Activated CD8-positive, alpha-beta memory T cell treated with anti-CD3 and anti-CD28 coated beads for 1 hour (primary cell): ENCODE measurements at places on chromosomes 7 and 10.

DNA sequence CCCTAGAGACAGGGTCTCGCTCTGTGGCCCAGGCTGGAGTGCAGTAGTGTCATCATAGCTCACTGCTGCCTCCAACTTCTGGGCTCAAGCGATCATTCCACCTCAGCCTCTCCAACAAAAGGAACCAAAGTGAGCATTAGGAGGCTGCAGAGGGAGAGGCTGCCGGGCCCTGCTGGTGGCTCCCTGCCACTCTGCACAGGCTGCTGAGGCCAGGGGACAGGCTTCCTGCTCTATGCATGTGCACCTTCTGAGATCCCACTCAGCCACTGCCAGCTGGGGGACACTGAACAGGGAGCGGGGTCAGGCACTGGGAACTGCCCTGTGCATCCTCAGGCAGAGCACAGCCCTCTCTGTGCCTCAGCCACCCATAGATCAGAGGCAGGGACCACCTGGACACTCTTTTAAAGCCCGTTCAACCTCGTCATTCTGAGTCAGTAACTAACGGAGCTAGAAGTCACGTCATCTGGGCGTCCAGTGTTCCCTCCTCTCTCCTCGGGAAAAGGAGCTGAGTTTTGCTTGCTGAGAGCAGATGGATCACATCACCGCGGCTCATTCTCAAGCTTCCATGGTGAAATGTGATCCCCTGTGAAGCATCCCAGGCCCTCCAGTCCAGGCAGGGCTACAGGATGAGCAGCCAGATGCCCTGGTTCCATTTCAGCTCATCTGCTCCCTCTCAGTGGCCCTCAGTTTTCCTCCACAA lies 109.6 kb downstream of the MYL10 start:
- DNase-seq = no peak

- no peak for DNase-seq
Observed at GRCh38 chr10:6840201-6840691, 260.2 kb upstream of the PRKCQ start.

DNA sequence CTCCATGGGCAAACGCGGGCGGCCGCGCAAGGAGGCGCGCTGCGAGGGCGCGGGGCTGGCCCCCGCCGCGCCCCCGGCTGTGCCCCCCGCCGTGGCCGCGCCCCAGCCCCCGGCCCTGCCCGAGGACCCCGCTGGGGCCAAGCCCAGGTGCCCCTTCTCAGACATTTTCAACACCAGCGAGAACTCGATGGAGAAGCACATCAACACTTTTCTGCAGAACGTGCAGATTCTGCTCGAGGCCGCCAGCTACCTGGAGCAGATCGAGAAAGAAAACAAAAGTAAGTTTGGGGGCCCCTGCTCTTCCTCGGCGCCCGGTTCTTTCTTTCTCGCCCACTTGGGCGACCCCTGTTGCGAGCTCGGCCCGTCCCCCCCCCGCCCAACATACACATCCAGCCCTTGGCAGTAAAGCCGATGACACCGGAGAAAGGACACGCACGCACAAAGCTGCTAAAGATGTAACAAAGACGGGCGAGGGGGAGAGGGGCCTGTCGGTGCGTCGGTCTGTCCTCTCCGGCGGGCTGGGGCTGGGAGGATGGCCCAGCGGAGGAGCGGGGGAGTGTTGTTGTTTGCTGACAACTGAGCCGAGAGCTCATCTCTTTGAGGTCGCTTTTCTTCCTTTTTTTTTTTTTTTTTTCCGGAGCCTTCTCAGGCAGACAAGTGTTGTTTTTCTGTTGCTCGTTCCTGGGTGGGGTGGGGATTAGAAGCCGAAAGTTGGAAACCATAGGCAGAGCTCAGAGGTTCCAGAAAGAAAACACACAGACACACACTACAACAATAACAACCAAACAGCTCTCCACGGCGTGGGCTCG lies 604 bp downstream of the MXI1 start:
- no peak for DNase-seq

DNA sequence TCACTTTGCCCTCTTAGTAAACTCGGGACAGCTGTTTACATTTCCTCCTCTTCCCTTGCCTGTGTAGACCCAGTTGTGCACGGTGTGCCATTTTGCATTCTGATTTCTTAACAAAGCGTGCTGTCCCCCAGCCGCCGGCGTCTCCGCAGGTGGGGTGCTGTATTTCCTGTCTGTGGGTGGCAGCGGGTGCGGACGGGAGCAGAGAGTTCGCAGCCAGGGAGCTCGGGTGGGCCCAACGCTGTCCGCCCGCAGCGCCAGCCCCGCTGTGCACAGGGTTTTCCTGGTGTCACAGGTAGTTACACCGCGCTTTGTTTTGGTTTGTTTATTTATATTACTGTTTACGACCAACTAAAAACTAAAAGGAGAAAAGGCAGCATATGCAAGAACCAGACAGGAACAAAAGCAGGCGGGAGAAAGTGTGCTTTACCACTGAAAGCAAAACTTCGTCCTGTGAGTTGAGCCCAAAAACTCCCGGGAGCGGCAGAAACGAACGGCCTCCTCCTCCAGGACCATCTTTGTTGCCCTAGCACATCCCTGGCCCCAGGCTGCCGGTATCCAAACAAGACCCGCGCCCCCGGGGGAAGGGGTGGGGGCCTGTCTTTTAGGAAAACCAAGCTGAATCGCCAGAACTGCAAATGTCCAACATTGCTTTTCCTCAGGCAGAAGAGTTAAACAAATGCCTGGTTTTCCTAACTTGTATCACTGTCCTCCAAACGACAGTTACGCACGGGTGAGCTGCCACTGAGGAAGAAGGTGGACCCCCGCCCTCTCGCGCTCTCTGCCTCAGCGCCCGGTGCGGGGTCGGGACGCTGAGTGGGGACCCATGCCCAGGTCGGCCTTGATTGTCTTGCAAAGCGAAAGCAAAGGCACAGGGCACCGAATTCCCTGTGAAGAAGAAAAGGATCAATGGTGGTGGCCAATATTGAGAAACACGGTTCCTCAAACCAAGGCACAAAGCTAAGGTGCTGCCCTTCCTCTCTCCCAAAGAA lies 45.9 kb upstream of the DRGX start:
- no peak for DNase-seq

DNA sequence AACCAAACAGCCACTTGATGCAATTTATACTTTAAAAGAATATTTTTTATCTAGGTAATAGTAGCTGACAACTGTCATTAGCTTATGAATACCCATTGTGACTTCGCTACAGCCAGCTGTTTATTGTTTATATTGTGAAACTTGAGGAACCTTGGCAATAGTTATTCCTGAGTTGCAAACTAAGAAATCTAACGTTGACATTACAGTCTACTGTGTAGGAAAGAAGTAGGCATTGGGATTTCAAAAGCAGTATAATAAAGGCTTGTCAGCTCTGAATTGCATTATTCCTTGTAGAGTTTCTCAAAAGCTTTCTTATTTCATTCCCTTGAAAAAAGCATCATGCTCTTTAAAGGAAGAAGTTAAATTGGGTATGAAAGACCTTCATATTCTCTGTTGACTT lies 42.7 kb upstream of the OIT3 start:
- DNase-seq = no peak

DNA sequence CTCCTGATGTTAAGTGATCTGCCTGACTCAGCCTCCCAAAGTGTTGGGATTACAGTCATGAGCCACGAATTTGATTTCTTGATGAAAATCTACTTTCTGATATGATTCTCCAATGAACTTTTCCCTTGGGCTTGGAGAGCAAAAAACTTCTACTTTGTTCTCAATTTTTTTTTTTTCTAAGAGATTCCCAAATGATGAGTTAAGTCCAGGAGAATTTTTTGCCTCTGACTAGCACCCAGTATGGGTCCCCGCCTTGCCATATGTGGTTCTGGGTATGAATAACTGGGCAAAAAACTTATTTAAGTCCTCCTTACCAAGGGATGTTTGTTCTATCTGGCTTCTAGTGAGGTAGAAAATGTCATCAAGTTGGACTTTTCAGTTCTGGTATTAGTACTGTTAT lies 147.9 kb upstream of the LYZL1 start:
- no peak for DNase-seq

DNA sequence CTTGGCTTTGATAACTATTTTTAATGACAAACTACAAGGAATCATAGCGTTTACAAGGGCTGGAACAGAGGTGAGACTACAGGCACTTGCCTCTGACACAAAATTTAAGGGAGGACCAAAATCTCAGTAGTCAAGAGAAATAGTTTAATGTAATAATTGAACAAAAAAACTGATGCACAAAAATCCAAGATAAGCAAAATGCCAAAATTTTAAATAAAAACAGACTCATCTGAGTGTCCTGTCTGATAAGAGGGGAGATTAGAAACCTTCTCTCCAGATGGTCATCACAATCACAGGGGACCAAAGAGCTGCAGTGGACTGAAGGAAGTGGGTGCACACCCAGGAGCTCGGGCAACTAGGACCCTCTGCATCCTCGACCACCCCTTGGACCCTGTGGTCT lies 70.5 kb downstream of the PARD3 start:
- DNase-seq = no peak

DNA sequence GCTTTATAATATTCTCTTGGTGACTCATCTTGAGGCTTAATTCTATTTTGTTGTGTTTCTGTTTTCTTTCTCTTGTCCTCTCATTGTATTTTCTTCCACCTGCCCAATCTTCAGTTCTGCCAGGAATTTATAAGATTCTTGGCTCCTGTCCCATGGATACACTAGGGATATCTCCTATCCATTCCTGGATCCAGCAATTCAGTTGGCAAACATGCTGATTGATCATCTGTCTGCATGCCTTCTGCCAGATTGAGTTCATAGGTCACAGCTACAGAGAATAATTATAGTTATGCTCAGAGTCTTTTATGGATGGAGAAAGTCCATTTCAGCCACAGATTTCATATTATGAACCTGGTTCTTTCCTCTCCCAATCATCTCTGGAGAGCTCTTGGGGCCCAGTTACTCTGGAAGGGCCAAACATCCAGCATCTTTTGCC lies 140.4 kb upstream of the MAGI2 start:
- DNase-seq = no peak

DNA sequence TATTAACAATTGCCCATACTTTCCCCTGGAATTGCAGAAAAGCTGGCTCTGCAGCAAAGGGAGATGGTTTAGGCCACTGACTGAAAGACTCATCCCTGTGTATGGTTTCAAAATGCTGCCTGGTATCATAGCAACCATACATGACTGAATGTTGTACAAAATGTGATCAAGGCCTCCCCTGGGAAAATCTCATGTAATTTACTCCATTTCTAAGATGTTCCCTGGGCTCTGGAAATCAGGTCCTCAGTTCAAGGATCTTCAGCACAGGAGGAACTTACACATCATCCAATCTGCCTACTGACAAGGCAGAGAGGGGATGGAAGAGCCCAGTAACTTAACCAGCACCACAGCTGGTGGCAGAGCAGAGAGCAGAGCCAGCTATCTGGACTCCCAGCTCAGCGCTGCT lies 111.8 kb downstream of the JAZF1 start:
- no peak for DNase-seq

- no peak for DNase-seq
Observed at GRCh38 chr7:24851786-24852185, 94.5 kb upstream of the GSDME start.

DNA sequence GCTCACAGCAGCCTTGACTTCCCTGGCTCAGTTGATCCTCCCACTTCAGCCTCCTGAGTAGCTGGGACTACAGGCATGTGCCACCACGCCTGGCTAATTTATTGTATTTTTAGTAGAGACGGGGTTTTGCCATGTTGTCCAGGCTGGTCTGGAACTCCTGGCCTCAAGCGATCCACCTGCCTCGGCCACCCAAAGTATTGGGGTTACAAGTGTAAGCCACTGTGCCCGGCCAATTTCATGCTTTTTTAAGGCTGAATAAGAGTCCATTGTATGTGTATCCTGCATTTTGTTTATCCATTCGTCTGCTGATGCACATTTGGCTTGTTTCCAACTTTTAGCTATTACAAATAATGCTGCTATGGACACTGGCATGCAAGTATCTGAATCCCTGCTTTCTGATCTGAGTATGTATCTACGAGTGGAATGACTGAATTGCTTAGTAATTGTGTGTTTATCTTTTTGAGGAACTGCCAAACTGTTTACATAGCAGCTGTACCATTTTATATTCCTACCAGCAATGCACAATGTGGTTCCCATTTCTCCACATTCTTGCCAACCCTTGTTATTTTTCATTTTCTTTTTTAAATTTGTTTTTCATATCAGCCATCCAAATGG lies 37.3 kb upstream of the TPST1 start:
- no peak for DNase-seq

GRCh38 chr10:98312822-98313221 lies 44.8 kb upstream of the LOXL4 start:
- DNase-seq = no peak

DNA sequence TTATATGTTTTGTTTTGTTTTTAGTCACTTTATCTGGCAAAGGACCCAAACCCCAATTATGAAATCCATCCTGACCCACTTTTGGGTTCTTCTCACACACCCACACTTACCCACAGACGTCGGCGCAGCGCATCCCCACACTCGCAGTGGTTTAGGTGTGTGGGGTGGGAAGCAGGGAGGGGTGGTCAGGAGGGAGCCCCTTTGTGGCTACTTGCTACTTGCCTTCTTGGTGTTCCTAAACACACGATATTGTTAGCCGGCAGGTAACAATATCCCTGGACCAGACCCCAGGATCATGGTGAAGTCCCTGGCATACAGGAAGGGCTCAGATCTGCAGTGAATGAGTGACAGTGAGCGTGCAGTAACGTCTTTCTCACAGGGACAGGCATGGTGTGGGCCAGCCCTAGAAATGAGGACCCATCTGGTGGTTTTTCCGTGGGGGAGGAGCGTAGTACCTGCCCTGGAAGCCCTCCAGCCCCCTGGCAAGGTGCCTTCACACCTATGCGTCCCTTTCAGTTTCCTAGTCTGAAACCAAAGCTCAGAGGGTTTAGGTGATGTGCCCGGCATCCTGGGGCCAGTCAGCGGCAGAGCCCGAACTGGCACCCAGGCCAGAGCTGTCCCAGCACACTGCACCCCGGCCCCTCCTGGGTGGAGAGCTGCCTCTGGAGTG lies 4.4 kb downstream of the SPOCK2 start:
- DNase-seq = no peak

DNA sequence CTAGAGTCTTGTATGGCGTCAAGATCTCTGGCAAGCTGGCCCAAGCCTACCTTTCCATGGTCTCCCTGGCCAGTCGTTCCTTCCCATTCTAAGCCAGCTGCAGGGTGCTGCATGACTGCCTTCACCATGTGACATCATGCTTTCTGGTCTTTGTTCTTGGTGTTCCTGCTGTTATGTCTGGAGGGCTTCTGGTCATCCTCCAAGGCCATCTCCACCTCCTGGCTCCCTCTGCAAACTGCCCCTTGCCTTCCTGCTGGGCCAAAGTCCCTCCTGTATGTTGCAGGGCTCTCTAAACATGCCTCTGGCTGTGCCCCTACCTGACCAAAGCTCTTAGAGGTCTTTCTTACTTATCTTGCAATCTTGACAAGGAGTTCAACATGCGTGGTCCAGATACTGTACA lies 44.4 kb upstream of the SHH start:
- DNase-seq = no peak

- DNase-seq = no peak
Observed at GRCh38 chr7:79149831-79150230, 303.6 kb downstream of the MAGI2 start.

- no peak for DNase-seq
Observed at GRCh38 chr10:71767420-71768035, 5.8 kb downstream of the VSIR start.

DNA sequence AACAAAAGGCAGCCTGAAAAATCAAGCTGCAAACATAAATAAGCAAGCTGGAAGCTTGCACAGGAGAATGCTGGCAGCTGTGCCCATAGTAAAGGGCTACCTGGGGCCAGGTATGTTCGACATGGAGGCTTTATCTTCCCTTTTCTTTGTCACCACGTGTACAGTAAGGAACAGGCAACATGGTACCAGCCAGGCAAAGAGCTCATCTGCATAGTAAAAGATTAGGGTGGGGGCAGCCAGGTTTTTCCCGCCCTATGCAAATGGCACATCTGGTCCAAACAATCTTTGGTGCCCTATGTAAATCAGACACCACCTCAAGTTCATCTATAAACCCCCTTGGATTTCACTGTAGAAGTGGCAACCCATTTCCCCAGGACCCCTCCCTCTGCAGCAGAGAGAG lies 625.1 kb downstream of the TYW1 start:
- no peak for DNase-seq
